Heart left ventricle (tissue), 16 donors: ENCODE measurements at places on chromosomes 7 and 10.

DNA sequence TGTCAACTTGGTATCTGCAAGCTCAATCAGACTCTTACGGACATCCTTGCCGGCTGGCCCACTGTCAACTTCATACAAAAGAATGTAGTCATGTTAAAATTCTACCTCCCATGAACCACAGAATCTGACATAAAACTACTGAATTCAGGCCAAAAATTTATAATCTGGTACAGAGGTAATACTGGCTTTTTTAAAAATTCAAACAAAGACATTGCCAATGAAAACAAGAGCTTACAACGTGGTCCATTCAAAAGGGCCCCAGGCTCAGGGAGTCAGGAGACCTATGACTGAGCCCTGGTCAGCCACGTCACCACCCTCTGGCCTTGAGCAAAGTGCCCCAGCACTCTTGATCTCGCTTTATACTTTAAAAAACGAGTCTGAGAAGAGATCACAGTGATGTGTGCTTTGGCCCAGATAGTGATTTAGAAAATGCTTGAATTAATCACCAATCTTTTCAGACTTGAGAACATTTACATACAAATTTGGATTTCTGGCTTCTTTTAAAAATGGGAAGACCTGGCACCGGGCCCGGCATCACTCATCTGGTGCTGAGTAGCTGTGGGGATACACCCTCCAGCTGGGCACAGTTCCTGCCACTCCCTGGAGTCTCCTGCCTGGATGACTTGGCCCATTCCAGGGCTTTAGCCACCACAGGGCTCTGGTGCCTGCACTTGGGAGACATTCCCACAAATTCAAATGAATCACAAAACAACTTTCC, 94.1 kb downstream of the PIP4K2A start:
- DNase-seq: peak; percentile 81
- H3K36me3 ChIP-seq: no peaks in the 10 kb centered on the region
- H3K4me1 ChIP-seq: peaks cover 82% of the 10 kb centered on the region
- no peaks in the 10 kb centered on the region for H3K27me3 ChIP-seq
- peak overlapping the region; percentile 27 for H3K27ac ChIP-seq
- H3K4me3 ChIP-seq: no peak overlapping the region

GRCh38 chr10:133274751-133275683, 1.7 kb downstream of the ADAM8 start:
- peaks cover 31% of the 10 kb centered on the region for H3K27me3 ChIP-seq
- peaks cover 4% of the 10 kb centered on the region for H3K4me1 ChIP-seq
- peaks cover 24% of the 10 kb centered on the region for H3K36me3 ChIP-seq
- no peak overlapping the region for H3K4me3 ChIP-seq
- DNase-seq: no peak
- no peak overlapping the region for H3K27ac ChIP-seq

- no peak for DNase-seq
- no peaks in the 10 kb centered on the region for H3K4me1 ChIP-seq
Observed at GRCh38 chr10:15339892-15340291, 31.2 kb downstream of the FAM171A1 start.

GRCh38 chr10:5448333-5449001, 36.1 kb downstream of the NET1 start:
- peak overlapping the region; percentile 25 for H3K4me3 ChIP-seq
- no peak for DNase-seq
- peaks cover 2% of the 10 kb centered on the region for H3K36me3 ChIP-seq
- H3K27me3 ChIP-seq: no peaks in the 10 kb centered on the region
- H3K27ac ChIP-seq: peak overlapping the region; percentile 68

- H3K4me3 ChIP-seq: no peak overlapping the region
- H3K4me1 ChIP-seq: no peaks in the 10 kb centered on the region
- H3K27ac ChIP-seq: no peak overlapping the region
- peaks cover 66% of the 10 kb centered on the region for H3K36me3 ChIP-seq
- H3K27me3 ChIP-seq: no peaks in the 10 kb centered on the region
Observed at GRCh38 chr7:111735661-111736551, 173.6 kb upstream of the IMMP2L start.

GRCh38 chr7:44080686-44081265, 1.6 kb downstream of the POLM start:
- no peaks in the 10 kb centered on the region for H3K27me3 ChIP-seq
- no peak overlapping the region for H3K4me3 ChIP-seq
- no peak for DNase-seq

GRCh38 chr7:104241135-104241534, 33.3 kb upstream of the ORC5 start:
- H3K4me1 ChIP-seq: no peaks in the 10 kb centered on the region
- no peak overlapping the region for H3K27ac ChIP-seq
- DNase-seq: no peak
- no peaks in the 10 kb centered on the region for H3K27me3 ChIP-seq
- H3K36me3 ChIP-seq: no peaks in the 10 kb centered on the region

GRCh38 chr7:105674200-105674920, 93.1 kb upstream of the EFCAB10 start:
- peaks cover 26% of the 10 kb centered on the region for H3K4me1 ChIP-seq
- H3K36me3 ChIP-seq: no peaks in the 10 kb centered on the region
- H3K27me3 ChIP-seq: no peaks in the 10 kb centered on the region
- DNase-seq: no peak

DNA sequence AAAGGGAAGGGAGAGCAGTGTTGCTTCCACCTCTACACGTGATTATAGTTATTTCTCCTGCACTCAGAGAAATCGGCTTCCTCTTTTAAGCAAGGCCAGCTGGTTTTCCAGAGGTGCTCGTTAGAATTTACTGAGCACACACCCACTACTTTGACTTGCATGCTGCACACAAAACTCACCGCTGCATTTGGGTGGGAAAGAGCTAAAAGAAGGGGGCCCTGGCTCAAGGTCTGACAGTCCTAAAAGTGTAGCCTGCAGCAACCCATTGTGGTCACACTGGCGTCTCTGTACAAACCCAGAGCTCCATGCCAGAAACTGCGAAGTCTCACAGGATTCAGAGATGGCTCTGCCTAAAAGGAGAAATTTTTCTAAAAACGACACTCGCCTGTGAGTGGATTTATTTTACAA, 133.7 kb downstream of the SLC25A13 start:
- peaks cover 89% of the 10 kb centered on the region for H3K36me3 ChIP-seq
- H3K27me3 ChIP-seq: no peaks in the 10 kb centered on the region
- H3K4me1 ChIP-seq: no peaks in the 10 kb centered on the region

GRCh38 chr10:128144547-128144946, 18.3 kb upstream of the MKI67 start:
- H3K4me1 ChIP-seq: no peaks in the 10 kb centered on the region
- no peak overlapping the region for H3K4me3 ChIP-seq
- no peaks in the 10 kb centered on the region for H3K36me3 ChIP-seq
- H3K27me3 ChIP-seq: no peaks in the 10 kb centered on the region
- no peak overlapping the region for H3K27ac ChIP-seq

DNA sequence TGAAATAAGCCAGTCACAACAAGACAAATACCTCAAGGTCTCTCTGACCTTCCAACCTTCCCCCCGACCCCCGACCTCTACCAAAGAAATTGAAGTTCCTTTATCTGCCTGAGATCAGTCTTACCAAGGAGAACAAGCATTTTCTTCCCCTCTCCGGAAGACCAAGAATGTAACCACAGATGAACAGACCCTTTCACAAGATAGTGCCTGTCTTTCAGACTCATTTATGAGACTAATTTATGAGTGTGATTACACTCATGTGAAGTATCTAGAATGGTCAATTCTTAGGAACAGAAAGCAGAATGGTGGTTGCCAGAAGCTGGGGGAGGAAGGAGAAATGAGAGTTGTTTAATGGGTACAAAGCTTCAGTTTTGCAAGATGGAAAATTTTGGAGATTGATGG, 108.9 kb upstream of the MKLN1 start:
- no peaks in the 10 kb centered on the region for H3K36me3 ChIP-seq
- H3K27me3 ChIP-seq: no peaks in the 10 kb centered on the region
- peaks cover 8% of the 10 kb centered on the region for H3K4me1 ChIP-seq

DNA sequence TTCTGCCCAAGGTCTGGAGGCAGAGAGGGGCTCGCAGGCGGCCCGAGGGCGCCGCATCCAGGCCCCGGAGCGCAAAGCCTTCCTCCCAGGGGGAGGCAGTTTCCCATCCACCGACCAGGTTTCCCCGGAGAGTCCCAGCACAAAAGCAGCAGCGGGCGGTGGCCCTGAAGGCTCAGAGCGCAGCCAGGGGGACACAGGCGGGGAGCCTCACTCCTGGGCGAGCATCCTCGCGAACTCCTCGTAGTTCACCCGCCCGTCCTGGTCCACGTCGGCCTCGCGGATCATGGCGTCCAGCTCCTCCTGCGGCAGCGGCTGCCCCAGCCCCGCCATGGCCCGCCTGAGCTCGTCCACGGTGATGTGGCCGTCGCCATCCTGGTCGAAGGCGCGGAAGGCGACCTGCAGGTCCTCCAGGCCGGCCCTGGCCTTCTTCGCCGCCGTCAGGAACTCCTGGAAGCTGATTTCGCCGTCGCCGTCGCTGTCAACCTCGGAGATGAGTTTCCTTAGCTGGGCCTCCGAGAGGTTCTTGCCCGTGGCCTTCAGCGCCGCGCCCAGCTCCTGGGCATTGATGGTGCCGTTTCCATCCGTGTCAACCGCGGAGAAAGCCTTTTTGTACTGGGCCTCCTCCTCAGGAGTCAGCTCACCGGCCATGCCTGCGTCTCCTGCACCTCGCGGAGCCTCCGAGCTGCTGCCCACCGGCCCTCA, 428 bp downstream of the CALML5 start:
- H3K36me3 ChIP-seq: no peaks in the 10 kb centered on the region
- no peak overlapping the region for H3K4me3 ChIP-seq
- DNase-seq: no peak
- H3K4me1 ChIP-seq: no peaks in the 10 kb centered on the region

DNA sequence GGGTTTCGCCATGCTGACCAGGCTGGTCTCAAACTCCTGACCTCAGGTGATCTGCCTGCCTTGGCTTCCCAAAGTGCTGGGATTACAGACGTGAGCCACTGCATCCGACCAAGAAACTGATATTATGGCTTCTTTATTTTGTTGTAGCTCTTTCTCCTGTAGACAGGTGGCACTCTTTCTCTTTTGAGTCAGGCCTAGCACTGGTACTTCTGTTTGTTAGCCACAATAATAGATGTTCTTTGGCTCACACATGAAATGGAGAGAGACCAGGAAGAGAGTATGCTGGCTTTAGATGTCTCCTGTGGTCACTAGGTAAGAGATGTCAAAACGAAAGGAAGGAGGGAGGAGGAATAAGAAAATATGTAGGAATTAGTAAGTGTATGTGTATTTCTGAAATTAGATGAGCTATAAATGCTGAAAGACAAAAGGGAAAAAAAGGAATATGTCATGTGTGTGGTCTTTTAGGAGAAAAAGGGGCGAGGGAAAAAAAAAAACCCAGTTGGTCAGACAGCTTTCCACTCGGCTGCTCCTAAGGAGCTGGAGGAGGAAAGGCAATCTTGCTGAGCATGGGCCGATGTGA, 78.7 kb downstream of the CLEC2L start:
- no peak overlapping the region for H3K27ac ChIP-seq
- H3K4me1 ChIP-seq: peaks cover 6% of the 10 kb centered on the region
- peaks cover 97% of the 10 kb centered on the region for H3K36me3 ChIP-seq
- no peaks in the 10 kb centered on the region for H3K27me3 ChIP-seq
- no peak for DNase-seq

GRCh38 chr10:114077347-114077746, 33.7 kb downstream of the ADRB1 start:
- DNase-seq: no peak
- no peaks in the 10 kb centered on the region for H3K4me1 ChIP-seq
- H3K4me3 ChIP-seq: no peak overlapping the region
- H3K27ac ChIP-seq: no peak overlapping the region

DNA sequence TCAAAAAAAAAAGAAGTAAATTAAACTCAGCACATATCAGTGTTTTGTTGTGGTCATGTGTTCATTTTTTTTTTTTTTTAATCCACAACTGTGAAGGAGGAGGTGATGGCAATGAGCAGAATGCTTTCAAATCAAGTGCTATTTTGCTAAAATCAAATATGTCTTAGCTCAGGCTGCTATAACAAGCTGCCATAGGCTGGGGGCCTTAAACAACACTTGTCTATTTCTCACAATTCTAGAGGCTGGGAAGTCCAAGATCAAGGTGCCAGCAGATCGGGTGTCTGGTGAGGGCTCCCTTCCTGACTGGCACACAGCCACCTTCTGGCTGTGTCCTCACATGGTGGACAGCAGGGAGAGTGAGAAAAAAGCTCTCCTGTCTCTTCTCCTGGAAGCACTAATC, 203.9 kb downstream of the FAM107B start:
- no peak for DNase-seq
- H3K27ac ChIP-seq: no peak overlapping the region
- no peak overlapping the region for H3K4me3 ChIP-seq
- H3K27me3 ChIP-seq: no peaks in the 10 kb centered on the region
- no peaks in the 10 kb centered on the region for H3K36me3 ChIP-seq

GRCh38 chr10:1163831-1164230, 107.6 kb downstream of the WDR37 start:
- no peak overlapping the region for H3K27ac ChIP-seq
- H3K4me3 ChIP-seq: no peak overlapping the region
- H3K36me3 ChIP-seq: no peaks in the 10 kb centered on the region
- H3K27me3 ChIP-seq: no peaks in the 10 kb centered on the region
- no peak for DNase-seq
- H3K4me1 ChIP-seq: no peaks in the 10 kb centered on the region

DNA sequence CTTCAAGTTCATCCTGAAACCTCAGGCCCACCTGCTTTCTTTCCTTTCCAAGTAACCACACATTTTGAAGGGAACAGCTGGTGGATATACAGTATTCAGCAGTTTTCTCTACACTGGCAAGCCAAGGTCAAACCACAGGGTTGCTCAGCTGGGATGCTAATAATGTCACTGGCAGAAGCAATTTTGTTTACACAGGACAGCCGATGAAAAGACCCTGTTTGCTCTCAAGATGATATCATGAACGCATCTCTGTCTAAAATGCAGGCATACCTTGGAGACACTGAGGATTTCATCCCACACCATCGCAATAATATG, 186.2 kb downstream of the USP6NL start:
- no peak overlapping the region for H3K4me3 ChIP-seq
- H3K4me1 ChIP-seq: no peaks in the 10 kb centered on the region
- no peak for DNase-seq
- H3K36me3 ChIP-seq: no peaks in the 10 kb centered on the region
- H3K27me3 ChIP-seq: no peaks in the 10 kb centered on the region

DNA sequence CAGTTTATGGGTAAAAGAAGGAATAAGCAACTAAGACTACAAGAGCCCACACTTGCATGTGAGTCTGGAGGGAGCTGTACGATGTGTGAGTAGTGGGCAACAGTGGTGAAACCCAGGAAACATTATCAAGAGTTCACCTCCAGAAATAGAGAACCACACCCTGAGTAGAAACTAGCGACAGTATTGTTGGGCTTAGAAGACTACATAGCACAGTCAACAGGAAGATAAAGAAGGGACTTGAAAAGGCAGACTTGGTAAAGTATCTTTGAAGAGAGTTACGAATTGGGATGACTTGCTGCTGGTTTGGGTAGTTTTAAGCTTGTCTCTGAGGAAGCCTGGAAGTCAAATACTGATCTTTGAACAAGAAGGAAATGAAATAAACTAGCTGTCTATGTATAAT, 223.2 kb upstream of the GNAI1 start:
- no peaks in the 10 kb centered on the region for H3K4me1 ChIP-seq
- H3K36me3 ChIP-seq: no peaks in the 10 kb centered on the region
- no peaks in the 10 kb centered on the region for H3K27me3 ChIP-seq
- H3K4me3 ChIP-seq: no peak overlapping the region
